ENCODE measurements at places on chromosomes 11 and 22.

- peak; percentile 81 for DNase-seq
Observed at GRCh38 chr11:100687630-100688395, 725 bp downstream of the ARHGAP42 start.

DNA sequence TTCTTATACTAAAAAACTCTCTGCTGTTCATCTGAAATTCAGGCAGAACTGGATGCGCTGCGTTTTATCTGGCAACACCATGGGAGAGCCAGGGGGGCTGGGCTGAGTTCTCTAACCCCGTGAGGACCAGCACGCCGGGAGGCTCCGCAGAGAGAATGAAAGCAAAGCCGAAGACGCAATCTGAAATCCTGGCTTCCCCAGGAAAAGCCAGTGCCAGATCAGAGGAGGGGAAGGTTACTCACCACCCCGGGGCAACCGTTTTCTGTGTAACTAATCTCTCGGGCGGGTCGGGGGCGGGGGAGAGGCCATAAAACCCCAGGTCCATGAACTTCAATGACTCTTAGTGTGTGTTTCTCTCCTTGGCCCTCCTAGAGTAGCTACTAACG is 99.4 kb downstream of the SHANK2 start:
- DNase-seq = peak; percentile 92

GRCh38 chr11:59918480-59918879 is 19.8 kb upstream of the OOSP1 start:
- peak; percentile 31 for DNase-seq

DNA sequence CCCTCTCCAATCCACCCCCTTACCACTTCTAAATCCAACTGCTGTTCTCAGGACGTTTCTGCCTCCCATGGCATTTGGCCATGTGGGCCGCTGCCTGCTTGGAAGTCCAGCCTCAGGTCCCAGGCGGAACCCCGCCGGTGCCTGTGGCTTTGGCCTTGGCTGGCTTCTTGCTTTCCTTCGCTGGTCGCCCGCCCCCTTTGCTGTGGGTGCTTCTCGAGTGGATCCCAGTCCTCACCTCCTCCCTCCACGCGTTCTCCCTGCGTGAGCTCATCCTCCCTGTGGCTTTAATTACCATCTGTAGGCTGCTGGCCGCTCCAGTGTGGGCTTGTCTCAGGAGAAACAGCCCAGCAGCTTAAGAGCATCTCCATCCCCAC is 111.7 kb downstream of the NECTIN1 start:
- DNase-seq = no peak

GRCh38 chr22:41561788-41562187 is 978 bp downstream of the CSDC2 start:
- no peak for DNase-seq

- no peak for DNase-seq
Observed at GRCh38 chr11:117826190-117826570, 1.6 kb upstream of the FXYD2 start.

DNA sequence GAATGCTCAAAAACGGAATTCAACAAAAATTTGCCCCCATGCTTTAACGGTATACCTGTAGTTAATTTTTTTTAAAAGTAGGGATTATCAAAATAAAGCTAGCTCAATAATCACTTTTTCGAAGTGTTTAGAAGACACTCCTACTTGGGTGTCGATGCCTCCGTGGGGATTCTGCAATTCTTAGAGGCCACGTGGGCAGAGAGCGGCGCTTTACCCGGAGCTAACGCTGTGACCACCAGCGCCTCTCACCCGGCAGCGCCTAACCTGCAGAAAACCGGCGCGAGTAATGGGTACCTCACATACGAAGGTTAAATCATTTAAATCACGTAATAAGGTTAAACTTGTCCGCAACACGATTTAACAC is 583 bp downstream of the TAF1D start:
- peak; percentile 63 for DNase-seq

- DNase-seq = no peak
Observed at GRCh38 chr11:13042873-13043342, 33.8 kb downstream of the RASSF10 start.

DNA sequence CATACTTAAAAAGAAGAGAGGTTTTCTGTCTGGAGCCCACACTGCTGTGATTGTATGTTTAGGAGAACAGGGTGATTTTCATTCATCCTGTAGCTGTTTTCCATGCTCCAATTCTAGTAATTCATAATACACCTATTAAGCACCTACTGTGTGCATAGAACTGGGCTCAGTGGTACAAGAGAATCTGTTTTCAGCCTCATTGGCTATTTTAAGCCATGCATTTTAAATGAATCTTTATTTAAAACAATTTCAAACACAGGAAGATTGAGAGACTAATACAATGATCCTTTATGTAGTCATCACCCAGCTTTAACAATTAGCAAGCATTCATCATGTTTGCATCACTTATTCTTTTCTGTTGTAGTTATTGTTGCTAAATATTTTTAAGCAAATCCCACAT is 86.2 kb downstream of the BDNF start:
- DNase-seq = no peak

DNA sequence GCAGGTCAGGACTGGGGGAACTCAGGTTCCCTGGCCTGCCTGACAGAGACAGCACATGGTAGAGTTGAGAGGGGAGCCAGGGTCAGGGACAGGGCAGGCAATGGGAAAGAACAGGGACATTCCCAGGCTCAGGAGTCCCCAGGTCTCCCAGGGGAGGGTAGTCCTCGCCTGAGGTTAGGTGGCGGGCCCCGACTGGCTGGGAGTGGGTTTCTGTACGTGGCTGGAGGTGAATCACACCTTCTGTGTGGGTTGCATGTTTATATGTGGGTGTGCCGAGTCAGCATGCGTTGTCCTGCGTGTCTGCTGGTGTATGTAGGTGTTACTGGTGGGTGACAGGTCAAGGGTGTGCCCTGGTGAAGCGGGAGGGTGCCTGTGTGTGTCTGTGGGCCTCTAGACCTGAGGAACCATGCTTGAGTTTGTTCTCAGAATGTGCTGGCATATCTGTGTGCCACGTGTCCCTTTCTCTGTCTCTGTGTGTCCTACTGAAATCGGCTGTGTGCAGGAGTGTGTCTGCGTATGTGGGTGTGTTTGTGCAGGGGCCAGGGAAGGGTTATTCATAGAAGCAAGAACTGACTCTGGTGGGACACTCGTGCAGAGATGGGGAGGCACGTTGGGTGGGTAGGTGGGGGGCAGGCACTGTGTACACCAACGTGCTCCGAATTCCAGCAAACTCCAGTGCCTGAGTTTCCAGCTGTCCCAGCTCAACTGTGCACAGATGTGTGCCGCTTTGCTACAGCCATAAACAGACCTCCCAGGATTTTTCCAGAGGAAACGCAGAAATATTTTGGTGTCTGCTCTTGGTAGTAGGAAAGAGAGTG is 23.8 kb upstream of the OAF start:
- DNase-seq = peak; percentile 44

DNA sequence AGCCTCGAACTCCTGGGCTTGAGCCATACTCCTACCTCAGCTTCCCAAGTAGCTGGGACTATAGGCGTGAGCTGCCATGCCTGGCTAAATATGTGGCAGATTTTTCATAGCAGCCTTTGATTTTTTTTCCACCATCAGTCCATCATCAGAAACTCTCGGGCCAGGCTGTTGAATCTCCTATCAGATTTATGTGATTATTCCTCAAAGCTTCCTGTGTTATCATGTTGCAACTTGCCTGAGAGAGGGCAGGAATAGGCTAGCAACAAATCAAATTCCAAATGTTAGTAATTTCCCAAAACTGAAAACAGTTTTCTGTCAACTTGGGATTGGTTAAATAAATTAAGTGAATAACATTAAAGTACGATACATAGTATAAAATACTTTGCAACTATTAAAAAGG is 3.4 kb downstream of the LRRC51 start:
- DNase-seq = no peak

DNA sequence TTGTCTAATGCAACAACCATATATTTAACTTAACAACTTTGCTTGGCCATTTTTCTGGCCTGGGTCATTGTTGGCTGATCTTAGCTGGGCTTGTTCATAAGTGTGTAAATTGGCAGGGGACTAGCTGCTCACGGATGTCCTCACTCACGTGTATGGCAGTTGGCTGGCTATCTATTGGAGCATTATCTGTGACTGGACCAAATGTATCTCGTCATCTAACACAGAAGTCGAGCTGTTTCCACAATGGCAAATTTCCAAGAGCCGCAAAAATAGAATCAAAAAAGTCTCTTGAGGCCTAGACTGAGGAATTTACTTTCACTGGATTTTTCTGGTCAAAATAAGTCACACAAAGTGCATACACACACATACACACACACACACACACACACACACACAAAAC is 893.3 kb downstream of the FAM181B start:
- no peak for DNase-seq

DNA sequence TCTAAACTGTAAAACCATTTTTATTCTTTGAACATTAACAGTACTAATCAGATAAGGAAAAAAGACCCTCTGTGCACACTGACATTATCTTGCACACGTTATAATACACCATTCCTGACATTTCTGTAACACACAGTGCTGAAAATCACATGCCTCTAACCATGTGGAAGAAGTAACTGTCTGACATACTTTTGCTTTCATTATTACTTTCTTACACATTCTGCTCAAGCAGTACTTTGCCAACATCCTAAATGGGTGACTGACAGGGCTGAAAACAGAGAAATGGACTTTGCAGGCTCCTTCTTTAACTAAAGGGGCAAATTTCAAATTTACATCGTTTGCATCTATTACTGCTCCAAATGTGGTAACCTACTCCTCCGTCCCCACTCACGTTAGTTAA is 22.8 kb upstream of the TP53AIP1 start:
- no peak for DNase-seq

DNA sequence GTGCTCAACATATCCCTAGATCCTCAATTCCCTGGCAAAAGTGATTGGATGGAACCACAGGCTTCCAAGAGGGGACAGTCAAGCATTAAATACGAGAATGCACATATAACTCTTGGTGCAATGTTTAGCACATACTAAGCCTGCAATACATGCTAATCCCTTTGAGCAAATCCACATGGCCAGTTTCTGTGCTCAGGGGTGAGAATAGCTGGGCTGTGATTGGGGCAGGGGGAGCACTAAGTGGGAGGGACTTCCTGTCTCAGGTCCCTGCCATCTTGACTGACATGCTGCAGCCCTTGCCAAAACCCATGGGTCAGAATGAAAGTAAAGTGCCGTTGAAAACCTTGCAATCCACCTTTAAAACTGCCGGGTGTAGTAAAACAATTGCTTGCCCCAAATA is 2.7 kb upstream of the ADAMTS15 start:
- no peak for DNase-seq

DNA sequence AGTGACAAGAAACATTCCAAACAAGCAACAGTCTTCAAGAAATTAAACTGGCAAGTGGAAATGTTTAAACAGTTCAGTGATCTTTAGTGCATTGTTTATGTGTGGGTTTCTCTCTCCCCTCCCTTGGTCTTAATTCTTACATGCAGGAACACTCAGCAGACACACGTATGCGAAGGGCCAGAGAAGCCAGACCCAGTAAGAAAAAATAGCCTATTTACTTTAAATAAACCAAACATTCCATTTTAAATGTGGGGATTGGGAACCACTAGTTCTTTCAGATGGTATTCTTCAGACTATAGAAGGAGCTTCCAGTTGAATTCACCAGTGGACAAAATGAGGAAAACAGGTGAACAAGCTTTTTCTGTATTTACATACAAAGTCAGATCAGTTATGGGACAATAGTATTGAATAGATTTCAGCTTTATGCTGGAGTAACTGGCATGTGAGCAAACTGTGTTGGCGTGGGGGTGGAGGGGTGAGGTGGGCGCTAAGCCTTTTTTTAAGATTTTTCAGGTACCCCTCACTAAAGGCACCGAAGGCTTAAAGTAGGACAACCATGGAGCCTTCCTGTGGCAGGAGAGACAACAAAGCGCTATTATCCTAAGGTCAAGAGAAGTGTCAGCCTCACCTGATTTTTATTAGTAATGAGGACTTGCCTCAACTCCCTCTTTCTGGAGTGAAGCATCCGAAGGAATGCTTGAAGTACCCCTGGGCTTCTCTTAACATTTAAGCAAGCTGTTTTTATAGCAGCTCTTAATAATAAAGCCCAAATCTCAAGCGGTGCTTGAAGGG is 6.0 kb downstream of the MALAT1 start:
- no peak for DNase-seq

DNA sequence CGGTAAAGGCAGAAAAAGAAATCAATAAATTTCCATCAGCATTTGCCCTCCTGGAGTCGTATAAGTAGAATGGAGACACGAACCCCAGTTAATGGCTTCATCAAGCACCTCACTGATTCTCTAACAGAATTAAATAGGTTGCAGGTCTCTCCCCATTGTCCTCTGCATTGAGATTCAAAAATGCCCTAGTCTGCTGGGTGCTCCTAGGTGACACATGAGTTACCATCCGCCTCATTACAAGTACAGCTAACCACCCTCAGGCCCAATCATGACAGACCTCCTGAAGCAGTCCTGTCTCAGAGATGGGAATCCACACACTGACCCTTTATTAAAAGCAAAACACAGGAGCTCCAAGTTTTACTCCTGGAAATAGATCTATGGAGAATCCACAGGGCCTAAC is 31.4 kb downstream of the HSPA8 start:
- DNase-seq = no peak

DNA sequence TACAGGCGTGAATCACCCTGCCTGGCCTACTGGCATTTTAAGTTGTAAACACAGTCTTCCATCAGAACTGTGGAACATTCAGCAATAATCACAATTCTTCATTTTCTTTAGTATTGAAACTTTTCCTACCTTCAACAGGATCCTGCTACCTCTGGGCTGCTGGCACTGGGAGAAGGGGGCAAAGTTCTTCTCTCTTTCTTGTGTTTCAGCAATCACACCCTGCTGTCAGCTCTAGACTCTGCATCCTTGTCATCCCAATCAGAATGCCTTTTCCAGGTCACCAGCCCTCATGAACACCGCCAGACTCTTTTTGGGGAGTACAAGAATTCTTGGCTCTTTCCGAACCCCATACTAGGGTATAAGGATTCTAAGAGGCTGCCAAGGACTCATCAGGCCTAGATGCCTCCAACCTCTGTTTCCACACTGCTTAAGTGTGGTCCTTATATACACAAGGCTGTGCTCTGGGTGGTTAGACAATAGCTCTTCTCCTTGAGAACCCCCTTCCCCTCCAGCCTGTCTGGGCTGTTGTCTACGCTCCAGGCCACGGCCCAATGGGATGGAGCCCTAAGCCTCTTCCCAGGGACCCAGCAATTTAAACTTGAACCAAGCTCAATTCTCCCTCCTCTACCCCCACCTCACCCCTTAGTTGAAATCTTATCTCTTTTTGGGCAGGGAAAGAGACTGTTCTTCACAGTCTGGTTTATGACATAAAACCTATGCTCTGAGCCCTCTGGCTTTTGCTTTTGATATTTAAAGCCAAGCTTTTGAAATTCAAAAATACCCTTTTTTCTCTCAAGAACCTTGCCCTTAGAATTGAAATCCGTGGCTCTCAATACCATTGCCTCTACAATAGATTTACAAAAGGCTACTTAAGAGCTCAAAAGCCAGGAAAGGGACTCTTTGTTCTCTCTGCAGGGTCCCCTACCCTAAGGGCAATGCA is 327.4 kb downstream of the BUD13 start:
- DNase-seq = no peak

GRCh38 chr11:44595964-44596381 is 30.5 kb downstream of the CD82 start:
- no peak for DNase-seq
